ENCODE measurements at places on chromosomes 7 and 10.

GRCh38 chr7:30224511-30225062 is 59.8 kb upstream of the ZNRF2 start:
- no peak for DNase-seq

DNA sequence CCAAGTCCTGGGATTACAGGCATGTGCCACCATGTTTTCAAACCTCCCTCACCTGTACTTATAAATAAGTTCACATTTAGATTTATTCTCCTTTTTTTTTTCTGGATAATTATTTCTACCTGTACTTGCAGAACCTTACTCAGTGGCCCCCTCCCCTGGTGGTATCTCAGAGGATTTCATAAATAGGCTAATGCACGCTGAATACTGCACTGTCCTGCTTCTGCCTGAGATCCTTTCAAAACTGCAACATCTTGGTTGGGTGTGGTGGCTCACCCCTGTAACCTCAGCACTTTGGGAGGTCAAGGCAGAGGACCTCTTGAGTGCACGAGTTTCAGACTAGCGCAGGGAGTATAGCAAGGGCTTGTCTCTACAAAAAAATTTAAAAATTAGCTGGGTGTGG is 4.6 kb upstream of the BLVRA start:
- DNase-seq, result no peak

DNA sequence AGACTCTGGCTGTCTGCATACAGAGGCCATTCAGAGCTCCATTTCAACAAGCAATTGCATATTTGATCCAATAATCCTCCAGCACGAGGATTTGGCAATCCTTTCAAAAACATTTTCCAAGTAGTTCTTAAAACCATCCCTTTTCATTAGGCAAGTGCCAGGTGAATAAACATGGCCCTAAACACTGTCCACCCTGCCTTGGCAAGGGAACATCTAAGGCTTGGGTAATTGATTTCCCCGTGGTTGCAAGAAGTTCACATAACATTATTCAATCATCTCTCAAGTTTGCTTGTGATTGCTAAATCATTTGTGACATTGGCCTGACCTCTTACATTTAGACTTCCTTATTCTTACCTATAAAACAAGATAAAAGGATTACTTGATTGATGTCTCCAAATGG is 175.2 kb downstream of the CTTNBP2 start:
- DNase-seq, result no peak

- DNase-seq, result no peak
Measured at GRCh38 chr10:114043532-114044246, at the start of gene ADRB1. ADRB1 (plus strand) TSS chr10:114043866; CDS start chr10:114044133, 267 bp downstream.

- no peak for DNase-seq
Measured at GRCh38 chr7:130314305-130314704, 21.3 kb downstream of the CPA4 start.

DNA sequence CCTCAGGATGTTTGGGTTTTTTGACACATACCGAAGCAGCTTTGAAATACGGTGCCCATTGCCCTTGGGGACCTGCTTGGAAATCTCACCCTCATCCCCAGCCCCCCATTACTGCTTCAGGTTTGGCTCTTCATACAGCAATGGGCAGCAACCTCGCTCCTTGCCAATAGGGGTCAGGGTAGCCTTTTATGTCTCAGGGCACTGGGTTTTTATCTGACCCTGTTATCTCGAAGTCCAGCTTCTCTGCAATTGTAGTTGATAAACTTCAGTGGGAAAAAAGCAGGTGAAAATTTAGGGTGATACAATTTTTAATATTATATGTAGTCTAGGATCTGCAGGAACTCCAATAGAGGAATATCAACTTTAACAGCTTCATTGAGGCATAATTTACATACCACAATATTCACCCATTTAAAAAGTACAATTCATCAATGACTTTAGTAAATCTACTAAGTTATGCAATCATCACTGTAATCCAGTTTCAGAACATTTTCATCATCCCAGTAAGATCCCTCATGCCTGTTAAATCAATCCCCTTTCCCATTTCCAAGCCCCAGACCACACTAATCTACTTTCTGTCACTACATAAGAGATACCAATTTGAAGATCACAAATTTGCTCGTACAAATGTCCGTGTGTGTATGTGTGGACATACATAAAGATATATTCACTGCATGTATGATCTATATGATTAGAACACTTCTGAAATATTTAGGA is 386.2 kb downstream of the KCNMA1 start:
- DNase-seq, result peak; percentile 26

- DNase-seq, result peak; percentile 41
Measured at GRCh38 chr7:19677180-19677579, 31.7 kb downstream of the POLR1F start.

GRCh38 chr7:131835141-131835540 is 278.7 kb upstream of the PODXL start:
- no peak for DNase-seq

GRCh38 chr7:34128762-34129161 is 223.4 kb downstream of the BMPER start:
- DNase-seq, result no peak

DNA sequence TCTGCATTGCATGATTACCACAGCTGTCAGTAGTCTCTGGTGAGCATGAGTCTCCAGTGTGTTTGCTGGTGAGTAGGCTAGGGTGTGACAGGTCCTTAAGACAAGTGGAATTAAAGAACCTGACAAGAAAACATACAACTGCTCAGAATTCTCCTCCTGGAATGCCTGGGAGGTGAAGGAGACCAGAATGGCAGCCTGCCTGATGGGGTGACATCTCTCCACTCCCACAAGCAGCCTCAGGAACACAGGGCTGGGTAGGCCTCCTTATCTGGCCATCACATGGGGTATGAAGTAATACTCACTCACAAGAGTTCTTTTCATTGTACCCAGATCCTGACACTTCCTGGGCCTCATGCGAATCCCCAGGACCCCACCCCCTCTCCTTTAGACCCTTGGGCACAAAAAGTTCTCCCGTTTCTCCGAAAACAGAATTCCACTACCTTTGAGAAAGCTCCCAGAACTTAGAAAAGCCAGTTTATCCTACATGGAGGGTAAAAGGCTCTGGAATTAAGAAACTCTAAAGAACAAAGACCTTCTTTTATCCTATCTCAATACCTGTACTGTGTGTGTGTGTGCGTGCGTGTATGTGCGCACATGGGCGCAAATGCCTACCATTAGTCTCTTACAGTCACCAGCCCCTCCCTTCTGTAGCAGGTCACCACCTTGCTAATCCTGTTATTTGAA is 33.4 kb upstream of the C1GALT1 start:
- no peak for DNase-seq

GRCh38 chr7:80124526-80125264 is 9.9 kb upstream of the GNAI1 start:
- no peak for DNase-seq

DNA sequence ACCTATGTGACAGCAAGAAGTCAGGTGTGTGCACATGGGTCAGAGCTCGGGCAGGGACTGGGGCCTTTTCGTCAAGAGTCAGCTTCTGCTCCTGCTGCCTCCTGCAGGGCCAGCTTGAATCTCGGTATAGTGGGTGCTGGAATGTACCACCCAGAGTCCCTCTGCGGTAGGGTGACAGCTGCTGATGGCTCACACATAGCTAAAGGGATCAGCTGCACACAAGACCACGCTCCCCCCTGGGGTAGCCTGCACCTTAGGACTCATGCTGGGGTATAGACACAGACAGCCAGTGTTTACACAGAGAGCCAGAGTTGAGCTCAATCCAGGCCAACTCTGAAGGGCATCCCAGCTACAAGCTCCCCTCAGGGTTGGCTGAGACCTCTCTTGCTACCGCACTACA is 14.0 kb upstream of the COL13A1 start:
- no peak for DNase-seq

DNA sequence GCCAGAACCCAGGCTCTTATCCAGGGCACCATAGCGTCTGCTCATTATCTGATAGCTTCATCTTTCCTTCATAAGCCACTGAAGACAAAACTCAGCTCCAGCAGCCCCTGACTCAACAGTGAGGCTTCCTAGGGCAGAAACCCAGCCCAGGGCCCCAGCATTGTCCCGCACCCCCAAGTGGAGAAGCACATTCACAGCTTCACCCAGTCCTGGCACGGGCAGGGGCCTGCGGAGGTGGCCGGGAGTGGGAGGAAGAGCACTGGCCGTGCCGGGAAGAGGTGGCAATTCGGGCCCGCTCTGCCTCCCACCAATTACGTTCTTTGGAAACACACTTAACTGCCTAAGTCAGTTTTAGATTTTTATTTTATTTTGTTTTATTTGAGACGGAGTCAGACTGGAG is 10.3 kb upstream of the CALML5 start:
- DNase-seq, result no peak

DNA sequence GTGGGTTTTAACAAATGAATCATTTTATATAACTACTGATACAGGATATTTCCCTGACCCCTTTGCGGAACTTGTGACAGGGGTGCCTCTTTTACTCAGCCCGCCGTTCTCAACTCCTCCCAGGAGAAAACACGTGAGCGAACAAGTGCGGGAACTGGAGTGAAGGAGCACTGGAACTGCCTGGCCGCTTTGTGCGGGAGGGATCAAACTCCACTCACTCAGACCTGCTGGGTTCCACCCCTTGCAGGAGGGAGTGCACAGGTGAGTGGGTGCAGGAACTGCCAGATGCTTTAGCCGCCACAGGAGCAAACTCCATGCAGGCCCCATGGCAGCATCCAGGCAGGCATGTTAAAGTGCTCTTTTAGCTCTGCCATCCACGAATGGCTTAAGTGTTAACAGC is 513.4 kb upstream of the GRM3 start:
- DNase-seq, result no peak

DNA sequence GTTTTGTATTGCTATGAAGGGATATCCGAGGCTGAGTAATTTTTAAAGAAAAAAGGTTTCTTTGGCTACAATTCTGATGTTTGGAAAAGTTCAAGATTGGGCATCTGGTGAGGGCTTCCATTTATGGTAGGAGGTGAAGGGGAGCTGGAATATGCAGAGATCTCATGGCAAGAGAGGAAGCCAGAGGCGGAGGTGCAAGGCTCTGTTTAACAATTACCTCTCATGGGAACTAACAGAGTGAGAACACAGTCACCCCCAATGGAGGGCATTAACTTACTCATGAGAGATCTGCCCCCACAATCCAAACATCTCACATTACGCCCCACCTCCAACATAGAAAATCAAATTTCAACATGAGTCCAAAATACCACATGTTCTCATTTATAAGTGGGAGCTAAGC is 62.0 kb downstream of the AKR1D1 start:
- no peak for DNase-seq

- no peak for DNase-seq
Measured at GRCh38 chr7:20607216-20607615, 8.3 kb upstream of the ABCB5 start.

DNA sequence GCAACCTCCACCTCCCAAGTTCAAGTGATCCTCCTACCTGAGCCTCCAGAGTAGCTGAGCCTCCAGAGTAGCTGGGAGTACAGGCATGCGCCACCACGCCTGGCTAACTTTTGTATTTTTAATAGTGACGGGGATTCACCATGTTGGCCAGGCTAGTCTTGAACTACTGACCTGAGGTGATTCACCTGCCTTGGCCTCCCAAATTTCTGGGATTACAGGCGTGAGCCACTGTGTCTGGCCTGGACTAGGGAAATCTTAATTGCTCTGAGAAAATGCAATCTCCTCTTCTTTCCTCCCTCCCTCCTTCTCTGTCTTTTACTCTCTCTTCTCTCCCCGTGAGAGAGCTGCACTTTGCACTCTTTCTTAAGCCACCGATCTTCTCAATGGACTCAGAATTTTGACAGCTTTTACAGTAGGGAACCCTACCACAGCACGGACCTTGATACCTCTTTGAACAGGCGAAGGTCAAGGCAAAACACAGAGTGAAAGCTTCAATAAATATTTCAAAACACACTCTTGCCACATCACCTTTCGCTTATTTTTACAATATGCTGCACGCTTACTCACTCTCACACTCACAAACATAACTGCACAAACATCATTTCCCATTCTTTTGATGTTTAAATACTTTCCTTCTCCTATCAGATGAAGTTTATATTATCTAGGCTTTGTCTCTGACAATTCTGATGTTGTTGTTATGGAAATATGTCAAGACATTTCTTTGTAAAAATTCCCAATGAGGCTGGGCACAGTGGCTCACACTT is 173.4 kb upstream of the NRP1 start:
- DNase-seq, result no peak

- DNase-seq, result no peak
Measured at GRCh38 chr10:130038019-130038555, 72.5 kb downstream of the C10orf143 start.

GRCh38 chr7:40808378-40808942 is 673.7 kb downstream of the SUGCT start:
- DNase-seq, result no peak

- no peak for DNase-seq
Measured at GRCh38 chr7:39271402-39271801, 293.7 kb downstream of the POU6F2 start.

- peak; percentile 51 for DNase-seq
Measured at GRCh38 chr10:86520871-86521677, 518 bp downstream of the WAPL start.

- no peak for DNase-seq
Measured at GRCh38 chr10:102157224-102157623, 5.0 kb downstream of the NOLC1 start.

- DNase-seq, result peak; percentile 46
Measured at GRCh38 chr7:28181416-28181815, 821 bp upstream of the JAZF1 start.

DNA sequence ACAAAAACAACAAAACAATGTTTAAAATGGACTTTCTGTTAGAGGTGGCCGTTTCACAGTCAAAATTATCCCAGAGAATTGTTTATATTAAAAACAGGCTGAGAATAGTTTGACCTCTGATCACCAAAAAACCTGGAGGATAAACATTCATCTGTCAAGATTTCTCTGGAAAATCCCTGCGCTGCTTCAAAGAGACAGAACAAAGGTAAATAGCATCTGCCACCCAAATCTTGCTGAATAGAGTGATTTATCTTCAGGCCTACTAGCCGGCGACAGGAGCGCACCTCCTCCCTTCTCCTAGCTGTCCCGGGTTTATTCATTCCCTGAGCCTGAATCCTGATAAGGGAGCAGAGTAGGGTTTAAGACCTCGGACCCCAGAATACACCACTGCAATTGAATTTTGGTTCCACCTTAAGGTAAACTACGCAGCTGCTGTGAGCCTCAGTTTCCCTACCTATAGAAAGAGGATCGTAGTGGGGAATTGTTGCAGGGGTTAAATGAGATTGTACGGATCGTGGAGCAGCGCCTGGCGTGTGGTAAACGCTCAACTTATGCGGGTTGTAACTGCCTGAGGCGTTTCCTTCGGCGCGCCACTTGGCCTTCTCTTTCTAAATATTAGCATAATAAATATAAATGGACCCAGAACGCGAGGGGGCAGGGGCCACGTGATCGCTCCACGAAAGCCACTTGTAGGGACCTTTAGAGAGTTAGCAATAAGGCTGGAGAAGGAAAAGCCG is 498 bp upstream of the ST7 start:
- DNase-seq, result peak; percentile 86

Measured in NAMALWA (cell line).